Sigmoid colon (tissue), 7 donors: ENCODE measurements at places on chromosomes 1 and 21. TPM values are rescaled to one million over a fixed set of nuclear protein-coding genes. Genes with fewer than 3 reads are reported as not detected.
A peak's percentile ranks its signal among the peaks of the same experiment; 100 is the strongest.

GRCh38 chr1:109818271-109818987 lies 54.7 kb upstream of the EPS8L3 start:
- DNase-seq = no peak

DNA sequence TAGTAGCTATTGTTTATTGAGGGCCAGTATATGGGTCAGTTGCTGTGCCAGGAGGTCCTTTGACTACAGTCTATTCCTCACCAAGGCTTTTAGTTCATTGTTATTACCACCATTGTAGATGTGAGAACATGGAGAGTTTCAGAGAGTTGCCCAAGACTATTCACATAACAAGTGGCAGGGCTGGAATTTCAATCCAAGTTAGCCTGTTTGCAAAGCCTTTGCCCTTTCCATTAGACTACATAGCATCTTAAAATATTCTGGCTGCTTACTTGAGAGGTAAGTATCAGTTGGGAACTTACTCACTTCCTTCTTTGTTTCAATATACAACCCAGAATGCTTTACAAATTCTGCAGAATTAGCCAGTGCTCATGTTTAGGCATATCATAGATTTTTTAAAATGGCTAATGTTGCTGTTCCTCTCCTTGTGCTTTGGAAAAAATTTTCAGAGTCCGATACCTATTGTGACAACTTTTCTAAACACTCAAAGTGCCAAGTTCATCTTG lies 141.2 kb downstream of the FGGY start:
- no peak for DNase-seq

DNA sequence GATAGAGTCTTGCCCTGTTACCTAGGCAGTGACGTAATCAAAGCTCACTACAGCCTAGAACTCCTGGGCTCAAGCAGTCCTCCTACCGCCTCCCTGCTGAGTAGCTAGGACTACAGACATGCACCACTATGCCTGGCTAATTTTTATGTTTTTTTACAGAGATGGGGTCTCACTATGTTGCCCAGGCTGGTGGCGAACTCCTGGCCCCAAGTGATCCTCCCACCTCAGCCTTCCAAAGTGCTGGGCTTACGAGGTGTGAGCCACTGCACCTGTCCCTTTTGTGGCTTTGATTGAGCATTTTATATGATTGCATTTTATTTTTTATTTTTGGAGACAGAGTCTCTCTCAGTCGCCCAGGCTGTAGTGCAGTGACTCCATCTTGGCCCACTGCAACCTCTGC lies 25.8 kb downstream of the SDCCAG8 start:
- DNase-seq = no peak

TNFAIP8L2 gene
- 8.9 TPM for total RNA-seq

RGS4 gene
- total RNA-seq = 8.9 TPM

- DNase-seq = no peak
Observed at GRCh38 chr21:16842696-16843035, 670.2 kb upstream of the CXADR start.

GRCh38 chr21:22278366-22278765 lies 1280.2 kb downstream of the NCAM2 start:
- DNase-seq = no peak

IQCC gene
- 0.81 TPM for total RNA-seq

DNA sequence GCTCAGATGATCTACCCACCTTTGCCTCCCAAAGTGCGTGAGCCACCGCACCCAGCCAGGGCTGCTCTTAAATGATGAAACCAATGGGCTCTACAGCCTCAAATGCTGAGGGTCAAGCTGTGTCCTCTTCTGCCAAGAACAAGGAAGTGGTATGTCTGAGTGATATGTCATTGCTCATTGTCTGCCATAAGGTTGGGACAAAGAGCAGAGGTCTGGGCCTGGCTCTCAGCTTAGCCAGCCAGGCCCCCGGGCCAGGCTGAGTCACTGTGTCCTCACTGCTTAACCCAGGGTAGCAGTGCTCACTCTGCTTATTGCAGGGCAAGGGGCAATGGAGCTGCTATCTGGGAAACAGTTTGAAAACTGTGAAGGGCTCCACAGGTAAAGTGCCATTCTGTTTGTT lies 8.3 kb upstream of the ETS2 start:
- DNase-seq = no peak

DNA sequence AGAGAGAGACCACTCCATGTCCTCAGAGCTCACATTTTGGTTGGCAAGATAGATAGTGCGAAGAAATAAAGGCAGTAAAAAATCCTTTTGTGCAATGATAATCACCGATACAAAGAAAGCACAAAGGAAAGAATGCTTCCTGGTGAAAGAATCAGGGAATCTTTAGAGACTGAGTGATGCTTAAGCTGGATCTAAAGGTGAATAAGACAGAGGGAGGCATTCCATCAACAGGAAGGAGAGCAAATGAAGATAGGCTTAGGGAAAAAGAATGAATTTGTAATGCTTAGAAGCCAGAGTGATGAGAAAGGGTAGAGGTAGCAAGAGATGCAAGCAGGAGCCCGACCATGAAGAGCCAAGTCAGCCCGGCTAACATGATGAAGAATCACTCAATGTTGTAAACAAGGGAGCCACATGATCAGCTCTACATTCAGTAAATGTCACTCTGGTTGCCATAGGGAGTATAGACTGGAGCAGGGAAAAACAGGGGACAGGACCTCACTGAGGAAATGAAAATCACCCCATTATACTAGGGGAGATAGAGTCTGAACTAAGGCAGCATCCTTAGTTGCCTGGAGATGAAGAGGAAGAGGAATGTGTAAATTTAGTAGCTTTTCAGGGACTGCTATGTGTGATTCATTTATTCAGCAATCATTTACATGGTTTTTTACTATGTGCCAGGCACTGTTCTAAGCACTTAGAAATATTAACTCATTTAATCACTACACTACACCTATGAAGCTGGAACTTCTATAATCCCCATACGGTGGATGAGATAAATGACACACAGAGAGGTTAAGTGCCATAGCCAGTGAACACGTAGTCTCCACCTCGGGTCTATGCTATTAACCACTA lies 402.6 kb upstream of the NFIA start:
- no peak for DNase-seq

CRYAA gene
- not detected for total RNA-seq

GRCh38 chr1:88457197-88457596 lies 226.9 kb upstream of the PKN2 start:
- DNase-seq = no peak

BCAR3 gene
- 22.1 TPM for total RNA-seq

DNA sequence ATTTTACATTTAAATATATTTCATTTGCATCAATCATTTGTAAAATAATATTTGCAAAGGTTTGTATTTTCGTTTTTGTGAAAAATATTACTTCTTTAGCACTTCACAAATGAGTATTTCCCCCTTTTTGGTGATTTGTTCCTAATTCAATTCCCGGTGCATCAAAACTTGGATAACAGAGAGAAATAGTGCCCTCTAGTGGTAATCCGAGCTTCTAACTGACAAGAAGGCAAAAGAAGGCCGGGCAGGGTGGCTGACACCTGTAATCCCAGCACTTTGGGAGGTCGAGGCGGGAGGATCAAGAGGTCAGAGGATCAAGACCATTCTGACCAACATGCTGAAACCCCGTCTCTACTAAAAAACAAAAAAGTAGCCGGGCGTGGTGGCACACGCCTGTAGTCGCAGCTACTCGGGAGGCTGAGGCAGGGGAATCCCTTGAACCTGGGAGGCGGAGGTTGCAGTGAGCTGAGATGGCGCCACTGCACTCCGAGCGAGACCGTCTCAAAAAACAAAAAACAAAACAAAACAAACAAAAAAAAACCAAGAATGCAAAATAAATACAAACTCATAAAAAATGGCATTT lies 137.7 kb downstream of the COL11A1 start:
- DNase-seq = no peak

DNA sequence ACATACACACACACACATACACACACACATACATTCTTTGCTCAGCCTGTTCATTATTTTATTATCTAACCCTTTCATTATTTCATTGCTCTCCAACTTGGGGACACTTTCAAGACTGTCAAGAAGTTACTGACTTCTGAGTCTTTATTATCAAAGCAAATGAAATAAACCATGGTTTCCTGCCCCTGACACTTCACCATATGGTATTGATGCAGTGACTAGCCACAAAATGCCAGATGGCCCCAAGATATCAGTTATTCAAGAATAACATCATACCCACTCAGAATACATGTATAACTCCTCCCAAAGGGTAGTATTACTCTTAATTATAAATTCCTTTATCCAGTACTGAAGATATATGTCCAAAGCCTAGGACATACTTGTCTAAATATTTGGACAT lies 197.3 kb downstream of the MRPL39 start:
- no peak for DNase-seq

DNA sequence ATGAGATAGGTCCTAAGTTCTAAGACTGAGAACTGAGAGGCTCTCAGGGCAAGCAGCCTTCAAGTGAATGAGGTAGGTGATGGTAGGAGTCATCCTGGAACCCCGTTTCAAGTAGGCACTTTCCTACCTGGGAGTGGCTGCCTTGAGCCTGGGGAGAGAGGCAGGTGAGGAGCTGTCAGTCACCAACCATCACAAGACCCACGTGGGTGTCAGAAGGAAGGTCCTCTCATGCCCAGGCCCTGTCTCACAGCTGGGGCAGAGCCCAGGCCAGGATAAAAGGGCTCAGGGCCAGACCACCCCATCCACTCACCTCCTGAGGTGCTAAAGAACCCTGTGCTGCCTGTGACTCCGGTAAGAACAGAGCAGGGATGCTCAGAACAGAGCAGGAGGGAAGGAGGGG lies at the start of gene LCE1D:
LCE1D (plus strand) TSS at position 301 of the 400 bp plus-strand sequence. CDS start 1,074 bp downstream, outside the sequence.
- DNase-seq = no peak

FOXD2 gene
- 0.14 TPM for total RNA-seq

GRCh38 chr1:151416231-151416630 lies 16.9 kb downstream of the PSMB4 start:
- no peak for DNase-seq

GRCh38 chr1:11842154-11843041 lies 5.2 kb downstream of the NPPA start:
- DNase-seq = no peak

DNA sequence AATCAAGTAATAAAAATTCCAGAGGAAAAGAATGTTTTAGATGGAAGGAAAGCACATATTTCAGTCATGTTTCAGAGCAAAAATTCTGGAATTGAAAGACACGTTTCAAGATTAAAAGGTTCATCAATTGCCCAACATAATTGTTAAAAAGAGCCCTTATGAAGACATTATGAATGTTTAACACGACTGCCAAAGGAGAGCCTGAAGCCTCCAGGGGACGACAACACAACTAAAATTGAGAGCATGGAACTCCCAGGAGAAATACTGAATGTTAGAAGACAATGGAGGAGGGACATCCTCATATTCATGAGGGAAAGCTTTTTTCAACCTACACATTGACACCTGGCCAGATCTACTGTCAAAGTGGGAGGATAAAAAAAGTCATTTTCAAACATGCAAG lies 16.0 kb downstream of the OR2T11 start:
- no peak for DNase-seq

- no peak for DNase-seq
Observed at GRCh38 chr21:37292941-37293340, 25.8 kb upstream of the VPS26C start.

CYP4A22 gene
- 1.4 TPM for total RNA-seq

GRCh38 chr1:114756949-114757454 lies 782 bp downstream of the CSDE1 start:
- peak; percentile 73 for DNase-seq

DNA sequence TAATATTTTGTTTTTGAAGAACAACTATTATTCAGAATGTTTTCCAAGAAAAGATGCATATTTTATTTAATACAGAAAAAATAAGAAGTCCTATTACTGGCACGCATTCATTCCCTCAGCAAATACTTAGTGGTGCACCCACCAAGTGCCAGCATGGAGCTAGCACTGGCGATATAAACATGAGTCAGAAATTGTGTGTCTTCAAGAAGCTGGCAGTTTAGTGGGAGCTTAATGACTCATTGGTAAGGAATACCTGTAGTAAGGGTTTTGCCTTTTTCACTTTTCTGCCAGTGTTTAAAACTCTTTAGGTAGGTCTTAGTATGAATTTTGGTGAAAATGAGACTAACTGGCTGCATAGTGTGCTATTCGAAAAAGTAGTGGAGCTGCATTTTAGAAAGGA lies 6.3 kb downstream of the MAGI3 start:
- no peak for DNase-seq

GRCh38 chr1:3121401-3122210 lies 52.6 kb downstream of the PRDM16 start:
- DNase-seq = no peak

DNA sequence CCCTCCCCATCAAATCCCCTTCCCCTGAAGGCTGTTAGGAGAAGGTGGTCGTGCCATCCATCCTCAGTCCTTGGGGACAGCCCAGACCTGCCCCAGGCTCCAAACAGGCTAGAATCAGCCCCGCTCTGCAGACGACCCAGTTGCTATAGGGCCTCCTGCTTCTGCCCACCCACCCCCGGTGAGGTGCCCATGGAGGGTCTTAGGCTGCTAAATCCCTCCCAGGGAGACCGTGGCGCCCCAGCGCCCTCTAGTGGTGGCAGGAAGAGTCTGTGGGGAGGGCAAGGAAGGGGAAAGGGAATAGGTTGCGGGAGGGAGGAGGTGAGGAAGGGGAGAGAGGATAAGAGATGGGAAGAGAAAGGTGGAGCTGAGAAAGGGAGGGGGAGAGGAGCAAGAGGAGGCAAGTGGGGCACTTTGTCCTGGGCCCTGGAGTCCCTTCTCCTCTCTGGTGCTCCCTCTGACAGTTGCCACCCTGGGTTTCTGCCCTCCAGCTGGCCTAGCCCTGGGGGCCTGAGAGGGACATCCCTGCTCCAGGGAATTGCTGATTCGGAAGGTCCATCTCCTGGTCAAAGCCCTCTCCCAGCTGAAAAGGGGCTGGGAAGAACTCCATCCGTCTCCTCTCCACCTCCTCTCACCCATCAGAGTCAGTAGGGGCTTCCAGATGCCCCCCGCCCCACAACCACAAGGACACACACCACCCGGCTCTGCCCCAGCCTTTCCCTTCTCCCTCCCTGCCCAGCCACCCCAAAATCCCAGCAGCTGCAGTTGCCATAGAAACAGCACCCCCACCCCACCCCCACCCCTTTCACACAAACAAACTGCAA lies 55.4 kb downstream of the CAMK2N1 start:
- no peak for DNase-seq

DNA sequence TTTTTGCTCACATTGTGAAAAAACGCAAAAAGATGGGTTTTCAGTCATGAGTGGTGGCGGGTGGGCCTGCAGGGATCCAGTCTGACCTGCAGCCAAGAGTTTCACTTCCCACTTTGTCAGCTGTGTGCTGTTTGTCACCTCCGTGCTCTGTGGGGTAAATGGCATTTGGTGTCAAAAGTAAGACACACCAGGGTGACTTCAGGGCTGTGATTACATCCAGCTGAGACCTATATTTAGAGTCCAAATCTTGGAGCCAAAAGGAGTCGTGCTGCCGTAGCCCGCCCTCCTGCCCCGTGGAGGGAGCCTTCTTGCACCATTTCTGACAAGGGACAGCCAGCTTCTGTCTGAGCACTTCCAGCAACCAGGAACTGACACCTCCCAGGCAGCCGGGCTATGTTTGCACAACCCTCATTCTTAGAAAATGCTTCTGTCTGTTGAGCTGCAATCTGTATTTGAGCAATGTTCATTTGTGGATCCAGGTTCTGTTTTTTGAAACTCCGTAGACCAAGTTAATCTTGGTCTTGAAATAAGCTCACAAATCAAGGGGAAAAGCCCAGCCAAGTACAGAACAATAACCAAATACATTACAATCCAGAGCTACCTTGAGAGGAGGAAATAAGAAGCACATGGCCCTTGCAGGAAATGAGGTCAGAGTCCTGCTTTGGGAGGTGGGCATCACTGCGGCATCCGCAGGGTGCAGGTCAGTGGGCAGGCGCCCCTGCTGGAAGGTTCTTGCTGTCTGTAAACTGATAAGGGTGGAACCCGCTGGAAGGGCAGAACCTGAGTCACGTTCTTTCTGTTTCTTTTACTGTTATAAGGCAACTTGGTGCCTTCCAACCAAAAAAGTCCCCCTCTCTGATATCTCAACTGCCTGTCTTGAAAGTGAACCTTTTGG lies 14.4 kb downstream of the ABCG1 start:
- DNase-seq = peak; percentile 98

C4BPA gene
- total RNA-seq = not detected

SAMD11 gene
- 4.2 TPM for total RNA-seq

NECTIN4 gene
- not detected for total RNA-seq
